ENCODE measurements at places on chromosomes 16 and 17.
A peak's percentile ranks its signal among the peaks of the same experiment; 100 is the strongest.

- peak; percentile 33 for DNase-seq
Observed at GRCh38 chr17:73156166-73156840, 8.5 kb upstream of the SSTR2 start.

GRCh38 chr17:520447-521182, 168.0 kb upstream of the RPH3AL start:
- no peak for DNase-seq

GRCh38 chr17:45114117-45114932, 18.0 kb downstream of the PLCD3 start:
- DNase-seq = no peak

DNA sequence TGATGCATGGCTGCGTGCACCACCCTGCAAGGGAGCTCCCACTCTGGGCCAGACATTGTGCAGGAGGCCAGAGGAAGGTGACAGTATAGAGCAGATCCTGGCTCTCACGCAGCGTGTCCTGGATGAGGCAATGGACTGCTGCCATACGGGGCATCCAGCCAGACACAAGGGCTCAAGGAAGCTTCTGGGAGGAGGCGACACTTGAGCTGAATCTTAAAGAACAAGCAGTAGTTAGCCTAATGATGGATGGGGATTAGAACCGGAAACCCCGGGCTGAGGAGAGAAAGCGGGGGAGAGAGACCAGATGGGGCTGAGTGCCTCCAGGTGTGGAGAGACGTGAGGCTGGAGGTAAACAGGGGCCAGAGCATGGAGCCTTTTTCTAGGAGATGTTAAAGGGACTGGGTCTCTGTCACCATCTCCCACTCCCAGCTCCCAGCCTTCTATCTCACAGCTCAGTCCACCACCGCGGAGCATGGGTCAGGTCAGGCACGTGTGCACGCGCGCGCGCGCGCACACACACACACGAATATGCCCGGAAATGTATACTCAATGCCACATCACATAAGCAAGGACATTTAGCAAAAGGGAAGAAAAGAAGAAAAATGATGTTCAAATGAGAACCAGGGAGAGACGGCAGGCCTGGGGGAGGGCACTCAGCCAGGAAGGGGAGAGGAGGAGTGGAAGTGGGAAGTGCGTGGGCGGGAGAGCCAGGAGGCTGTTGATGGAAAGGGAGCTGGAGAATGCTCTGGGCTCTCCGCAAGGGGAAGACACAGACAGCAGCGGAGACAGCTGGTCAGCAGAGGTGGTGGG, 46.3 kb downstream of the CCDC42 start:
- no peak for DNase-seq

DNA sequence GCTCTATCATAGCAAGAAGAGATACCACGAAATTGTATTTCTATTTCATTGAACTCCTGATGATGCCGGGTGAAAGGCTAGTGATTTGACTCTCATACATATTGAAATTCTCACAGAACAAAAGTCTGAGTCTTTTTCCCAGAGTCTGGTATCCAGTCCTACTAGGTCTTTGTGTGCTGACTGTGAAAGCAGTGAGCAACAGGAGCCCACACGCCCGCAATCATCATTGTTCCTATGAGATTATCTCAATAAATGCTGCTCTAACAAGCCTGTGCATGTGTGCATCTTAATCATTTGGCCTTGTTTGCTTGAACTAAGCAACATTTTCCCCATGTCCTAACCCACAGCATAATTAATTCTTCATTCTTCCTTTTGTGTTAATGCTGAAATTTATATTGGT, 1466.0 kb downstream of the CDH11 start:
- no peak for DNase-seq

- DNase-seq = no peak
Observed at GRCh38 chr17:48564188-48565021, 13.7 kb downstream of the HOXB4 start.

DNA sequence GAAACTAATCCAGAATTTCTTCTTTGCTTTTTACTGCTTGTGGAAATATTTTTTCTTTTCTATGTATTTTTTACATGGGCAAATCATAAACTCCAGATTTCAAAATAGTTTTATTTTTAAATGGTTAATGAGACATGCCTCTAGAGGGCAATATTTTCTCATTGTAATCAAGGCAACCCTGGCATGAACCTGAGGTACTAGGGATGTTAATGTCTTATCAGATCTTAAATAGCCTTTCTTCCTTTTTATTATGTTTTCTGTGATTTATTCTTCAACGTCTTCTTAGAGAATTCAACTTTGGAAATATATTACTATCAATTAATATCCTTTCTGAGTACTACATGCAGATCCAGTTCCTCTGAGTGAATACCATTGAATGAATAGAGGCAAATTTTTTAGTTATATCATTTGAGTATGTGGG, 324.7 kb downstream of the BCAS3 start:
- no peak for DNase-seq

GRCh38 chr17:81066771-81067315, 31.9 kb downstream of the BAIAP2 start:
- DNase-seq = no peak

- DNase-seq = no peak
Observed at GRCh38 chr16:82882982-82883835, 256.4 kb downstream of the CDH13 start.

DNA sequence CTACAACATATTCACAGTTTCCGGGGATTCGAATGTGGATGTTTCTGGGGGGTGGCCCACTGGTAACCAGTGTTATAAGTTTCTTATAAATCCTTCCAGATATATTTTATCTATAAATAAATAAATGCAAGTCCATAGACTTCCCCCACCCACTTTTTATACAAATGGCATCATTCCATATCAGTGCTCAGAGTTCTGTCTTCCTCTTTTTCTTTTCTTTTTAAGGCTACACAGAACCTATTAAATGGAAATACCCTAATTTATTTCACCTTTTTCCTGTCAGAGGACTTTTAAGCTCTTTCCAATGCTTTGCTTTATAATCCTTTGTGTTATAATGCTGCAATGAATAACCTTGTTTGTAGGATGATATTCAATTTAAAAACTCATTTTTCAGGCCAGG, 3.8 kb downstream of the LGALS9 start:
- DNase-seq = no peak

DNA sequence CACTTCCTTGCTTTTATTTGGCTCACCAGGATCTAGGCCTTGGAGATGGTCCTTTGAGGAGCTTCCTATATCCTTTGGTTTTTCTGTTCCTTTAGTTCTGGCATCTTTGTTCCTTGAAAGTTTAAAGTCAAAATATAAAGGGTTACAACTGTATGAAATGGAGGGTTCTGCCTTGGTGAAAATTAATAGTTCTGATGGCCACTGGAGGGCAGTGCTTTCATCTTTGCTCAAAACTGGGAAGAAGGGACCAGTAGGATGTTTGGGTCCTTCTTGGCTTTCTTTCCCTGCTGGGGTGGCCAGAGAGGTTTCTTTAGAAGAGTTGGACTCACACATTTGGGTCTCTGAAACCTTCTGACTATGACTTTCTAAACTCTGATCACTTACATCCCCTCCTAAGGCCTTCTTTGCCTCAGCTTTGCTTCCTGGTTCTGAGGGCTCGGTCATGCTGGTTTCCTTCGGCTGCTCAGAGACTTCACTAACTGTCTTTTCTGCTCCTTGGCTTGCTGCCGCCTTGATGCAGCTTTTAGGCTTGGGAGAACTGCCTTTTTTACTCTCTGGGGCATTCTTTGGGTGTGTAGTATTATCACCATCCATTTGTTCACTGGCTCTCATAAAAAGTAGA, 10.9 kb upstream of the ITGA2B start:
- no peak for DNase-seq

GRCh38 chr16:75385507-75386152, 47.7 kb downstream of the CFDP1 start:
- DNase-seq = peak; percentile 53

DNA sequence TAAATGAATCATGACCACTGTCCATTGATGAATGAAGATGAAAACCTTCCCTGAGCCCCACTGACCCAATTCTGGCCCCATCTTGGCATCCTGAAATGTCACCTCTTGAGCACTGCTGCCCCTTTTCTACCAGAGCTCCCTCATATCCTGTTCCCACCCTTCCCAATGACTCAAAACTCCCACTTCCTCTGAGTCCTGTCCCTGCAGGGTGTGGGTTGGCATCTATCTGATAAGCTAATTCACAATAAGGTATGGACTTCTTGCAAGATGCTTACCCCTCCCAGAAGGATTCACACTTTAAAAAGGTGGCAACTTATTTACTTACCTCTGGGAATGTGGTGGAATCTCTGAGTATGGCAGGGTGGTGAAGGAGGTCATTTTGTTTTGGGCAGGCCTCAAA, 13.3 kb upstream of the CSNK2A2 start:
- no peak for DNase-seq

DNA sequence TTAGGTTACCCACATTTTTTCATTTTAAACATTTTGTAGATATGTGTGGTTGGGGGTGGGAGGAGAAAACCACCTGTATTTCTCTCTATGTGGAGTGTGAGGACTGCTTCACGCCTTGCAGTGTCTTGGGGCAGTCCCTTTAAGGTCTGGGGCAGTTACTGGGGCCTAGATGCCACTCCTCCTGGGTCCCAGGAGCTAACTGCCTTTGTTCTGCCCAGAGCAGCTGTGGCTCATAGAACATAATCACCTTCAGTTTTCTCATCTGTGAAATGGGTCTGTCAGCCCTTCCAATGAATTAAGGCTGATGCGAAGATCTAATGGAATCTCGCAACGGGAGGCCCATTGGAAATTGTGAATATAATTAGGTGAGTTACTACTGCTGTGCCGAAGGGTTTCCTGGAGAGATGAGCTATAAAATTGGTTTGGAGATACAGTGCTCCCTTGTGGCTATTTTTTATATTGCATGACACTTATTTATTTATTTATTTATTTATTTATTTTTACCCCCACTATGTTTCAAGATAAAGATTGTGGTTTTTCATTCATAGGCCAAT, 22.9 kb downstream of the DHRS7C start:
- DNase-seq = peak; percentile 5

GRCh38 chr17:38852771-38853291, 690 bp downstream of the RPL23 start:
- peak; percentile 51 for DNase-seq

DNA sequence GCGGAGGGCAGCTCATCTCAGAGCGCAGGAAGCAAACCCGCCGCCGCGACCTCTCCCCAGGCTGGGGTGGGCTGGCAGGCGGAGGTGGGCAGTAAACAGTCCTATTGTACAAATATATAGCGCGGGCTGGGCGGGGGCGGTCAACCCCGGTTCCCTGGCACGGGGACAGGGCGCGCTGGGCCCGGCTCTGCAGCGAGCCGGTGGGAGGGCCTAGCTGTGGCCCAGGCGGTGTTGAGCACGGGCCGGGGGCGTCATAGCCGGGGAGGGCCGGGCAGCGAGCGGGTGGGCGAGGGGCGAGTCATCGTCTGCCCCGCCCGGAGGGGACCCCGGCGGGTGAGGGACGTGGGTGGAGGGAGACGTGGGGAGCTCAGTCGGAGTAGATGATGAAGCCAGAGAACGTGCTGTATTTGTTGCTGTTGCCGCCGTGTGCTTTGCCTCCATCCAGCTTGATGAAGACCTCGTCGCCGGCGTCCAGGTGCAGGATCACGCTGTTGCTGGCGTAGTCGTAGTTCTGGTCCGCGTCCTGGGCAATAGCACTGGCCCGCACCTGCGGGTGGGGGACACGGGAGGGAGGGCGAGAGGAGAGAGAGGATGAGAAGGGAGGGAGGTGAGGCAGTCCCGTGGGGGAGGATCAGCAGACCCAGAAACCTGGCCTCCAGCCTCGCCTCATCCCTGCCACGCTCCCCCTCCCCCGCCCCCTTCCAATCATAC, 8.1 kb downstream of the C1QL1 start:
- no peak for DNase-seq

- no peak for DNase-seq
Observed at GRCh38 chr17:18921485-18921884, 30.5 kb upstream of the SLC5A10 start.

Measured in central memory CD4-positive, alpha-beta T cell (primary cell).